ENCODE measurements at places on chromosomes 11 and 22.

DNA sequence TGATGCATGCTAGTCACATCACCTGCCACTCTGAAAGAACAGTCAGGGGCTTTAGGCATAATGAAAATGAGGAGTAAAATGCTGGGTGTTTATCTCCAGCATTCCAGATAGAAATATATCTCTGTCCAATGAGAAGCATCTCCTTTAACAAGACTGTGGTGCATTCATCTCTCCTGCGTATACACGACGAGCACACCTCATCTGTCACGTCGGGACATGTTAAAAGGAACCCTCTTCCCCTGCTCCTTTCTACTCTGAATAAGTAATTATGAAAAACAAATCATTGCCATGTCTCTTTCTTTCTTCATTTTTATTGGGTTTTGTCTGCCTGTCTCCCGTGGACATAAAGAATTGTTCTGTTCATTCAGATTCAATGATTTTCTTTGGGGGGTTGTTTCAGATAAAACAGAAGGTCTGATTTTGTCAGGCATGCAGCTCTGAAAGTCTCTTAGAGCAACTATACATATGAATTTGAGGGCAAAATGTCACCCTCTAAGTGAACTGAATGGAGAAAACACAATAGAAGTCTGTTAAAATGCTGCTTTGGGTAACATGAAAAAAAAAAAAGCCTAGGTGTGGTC lies 195.0 kb downstream of the MAML2 start:
- DNase-seq = no peak

DNA sequence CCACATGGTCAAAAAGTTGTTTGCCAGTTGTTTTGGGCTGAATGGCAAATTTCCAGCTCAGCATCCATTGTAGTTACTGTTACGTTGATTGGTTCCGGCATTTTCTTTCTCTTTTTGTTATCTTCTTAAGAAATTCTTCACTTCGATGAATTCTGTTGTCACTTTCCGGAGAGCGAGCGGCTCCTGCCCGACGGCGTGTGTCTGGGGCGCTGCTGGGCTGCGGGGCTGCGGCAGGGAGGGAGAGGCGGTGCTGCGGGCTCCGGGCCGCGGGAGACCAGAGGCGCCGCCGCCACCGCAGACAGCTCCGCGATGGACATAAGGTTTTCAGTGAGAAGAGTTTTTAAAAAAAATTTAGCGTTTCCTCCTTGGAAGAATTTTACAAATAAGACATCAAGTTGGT lies 117.4 kb downstream of the RRM1 start:
- DNase-seq = no peak

GRCh38 chr11:445765-446588 lies 4.1 kb upstream of the PTDSS2 start:
- DNase-seq = no peak

- no peak for DNase-seq
Observed at GRCh38 chr22:46439111-46439510, 98.3 kb downstream of the CELSR1 start.

DNA sequence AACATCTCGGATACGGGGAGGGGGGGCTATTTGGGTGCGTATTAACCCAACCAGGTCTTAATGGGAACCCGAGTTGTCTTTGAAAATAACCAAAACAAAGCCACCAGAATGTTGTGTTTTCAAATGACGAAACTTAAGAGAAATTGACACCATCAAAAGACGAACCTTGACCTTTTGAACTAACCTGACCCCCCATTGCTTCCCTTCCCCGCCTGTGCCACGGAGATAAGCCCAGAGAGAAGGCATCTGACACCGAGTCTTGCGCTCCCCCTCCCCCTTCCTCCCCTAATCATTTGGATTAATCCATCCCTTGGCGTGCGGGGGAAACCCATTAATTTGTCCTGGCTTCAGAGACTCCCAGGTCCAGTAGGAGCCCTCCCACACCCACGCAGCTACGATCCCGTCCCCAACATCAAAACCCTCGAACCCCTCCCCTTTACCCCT lies 4.5 kb upstream of the GCAT start:
- no peak for DNase-seq
